ENCODE measurements at places on chromosomes 5 and 9. TPM values are rescaled to one million over a fixed set of nuclear protein-coding genes. Genes with fewer than 3 reads are reported as not detected.

The LHX6 gene
- not detected for total RNA-seq

The TTC16 gene
- total RNA-seq = 1.4 TPM

The GRXCR2 gene
- total RNA-seq = not detected

The SH3RF2 gene
- total RNA-seq = not detected

The OSMR gene
- not detected for total RNA-seq

The SLC6A18 gene
- not detected for total RNA-seq

The CCDC180 gene
- 0.57 TPM for total RNA-seq

The RFX3 gene
- 12.4 TPM for total RNA-seq

The PKD2L2 gene
- not detected for total RNA-seq

The CHMP5 gene
- total RNA-seq = 51.7 TPM

The PCDHB9 gene
- total RNA-seq = not detected

The NELFB gene
- 70.9 TPM for total RNA-seq

The ANKRD31 gene
- total RNA-seq = 0.50 TPM

The ECSCR gene
- total RNA-seq = 1.2 TPM

All from activated CD8-positive, alpha-beta memory T cell treated with anti-CD3 and anti-CD28 coated beads for 36 hours (primary cell).